ENCODE measurements at places on chromosomes 4 and X. TPM values are rescaled to one million over a fixed set of nuclear protein-coding genes. Genes with fewer than 3 reads are reported as not detected.

IL2 gene
- not detected for total RNA-seq

AWAT2 gene
- not detected for total RNA-seq

ADH6 gene
- 0.16 TPM for total RNA-seq

MFSD8 gene
- 15.6 TPM for total RNA-seq

Measured in cardiac atrium fibroblast (primary cell).